ENCODE measurements at places on chromosomes 3 and 15. TPM values are rescaled to one million over a fixed set of nuclear protein-coding genes. Genes with fewer than 3 reads are reported as not detected.

DNA sequence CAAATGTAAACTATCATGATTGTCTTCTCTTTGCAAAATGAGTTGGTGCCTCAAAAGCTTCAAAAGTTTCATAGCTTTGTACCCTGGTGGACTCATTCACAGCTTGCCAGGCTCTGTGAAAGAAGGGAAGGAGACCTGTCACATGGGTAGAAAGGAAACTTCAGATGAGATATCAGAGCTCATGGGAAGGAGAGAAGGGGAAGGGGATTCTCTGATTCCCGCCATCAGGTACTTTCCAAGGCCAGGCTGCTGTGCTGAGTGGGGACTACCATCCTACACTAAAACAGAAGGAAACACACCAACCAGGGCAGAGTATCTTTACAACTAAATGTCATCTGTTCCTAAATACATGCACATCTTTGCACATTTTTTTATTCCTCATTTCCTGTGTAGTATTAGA is 9.2 kb downstream of the ILDR1 start:
- DNase-seq: no peak

DNA sequence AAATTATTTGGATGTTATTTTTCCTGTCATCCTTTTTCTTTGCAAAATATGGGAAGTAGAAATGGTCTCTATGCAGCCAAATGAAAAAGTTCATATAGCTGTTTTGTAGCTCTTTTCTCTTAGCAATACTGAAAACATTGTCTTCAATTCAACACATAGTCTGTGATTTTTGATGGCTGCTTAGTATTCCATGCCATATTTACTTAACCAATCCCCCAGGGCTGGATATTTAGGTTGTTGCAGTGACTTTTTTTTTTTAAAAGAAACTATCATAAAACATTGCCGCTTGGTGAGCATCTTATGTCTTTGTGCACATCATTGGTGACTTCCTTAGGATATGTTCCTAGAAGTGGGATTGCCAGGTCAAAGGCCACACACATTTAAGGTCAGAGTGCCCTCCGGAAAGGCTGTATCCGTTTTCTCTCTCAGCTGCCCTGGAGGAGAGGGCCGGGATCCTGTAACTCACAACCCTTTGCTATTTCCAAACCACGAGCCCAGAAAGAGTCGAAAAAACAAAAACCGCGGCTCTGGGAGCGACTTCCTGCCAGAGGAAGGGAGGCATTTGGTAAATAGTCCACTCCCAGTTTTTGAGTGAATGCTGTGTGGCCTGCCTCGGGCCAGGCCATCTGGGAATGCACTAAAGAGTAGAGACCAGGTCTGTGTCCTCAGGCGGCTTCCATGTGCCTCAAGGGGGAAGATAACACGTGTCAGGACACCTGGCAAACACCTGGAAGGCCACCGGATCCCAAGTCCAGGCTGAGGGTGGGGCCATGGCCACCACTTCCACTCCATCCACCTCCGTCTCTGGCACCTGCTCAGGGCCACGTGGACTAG is 41.9 kb downstream of the SMAD6 start:
- no peak for DNase-seq

DNA sequence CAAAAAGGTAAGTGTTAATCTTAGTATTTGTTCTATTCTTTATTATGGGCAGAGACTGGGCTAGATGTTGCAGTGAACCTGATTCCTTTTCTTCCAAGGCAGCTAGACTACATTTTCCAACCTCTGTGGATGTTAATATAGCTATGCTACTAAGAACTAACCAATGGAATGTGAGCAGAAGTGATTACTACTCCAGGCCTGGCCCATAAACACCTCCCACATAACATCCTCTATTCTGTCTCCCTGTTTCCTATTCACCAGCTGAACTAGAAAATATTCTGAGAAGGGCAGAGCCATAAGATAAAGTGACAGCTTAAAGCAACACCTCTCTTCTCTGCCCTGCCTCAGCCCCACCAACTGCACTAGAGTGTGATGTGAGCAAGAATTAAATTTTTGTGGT is 29.4 kb downstream of the CD200R1L start:
- no peak for DNase-seq

DNA sequence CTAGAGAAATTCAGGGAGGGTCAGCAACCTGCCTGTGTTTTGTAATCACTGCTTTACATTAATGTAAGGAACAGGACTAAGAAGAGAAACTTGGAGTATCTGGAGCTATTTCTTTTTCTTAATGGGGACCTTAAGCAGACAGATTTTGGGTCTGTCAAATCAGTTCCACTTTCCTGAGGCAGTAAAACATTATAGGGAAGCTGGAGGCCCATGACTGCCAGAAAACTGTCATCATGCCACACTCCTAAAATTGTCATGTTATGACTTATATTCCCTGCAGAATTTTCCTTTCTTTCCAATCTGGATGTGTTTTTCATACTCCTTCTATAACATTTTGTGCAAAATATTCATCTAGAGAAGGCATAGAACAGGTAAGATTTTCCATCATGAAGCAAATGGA is 28.8 kb downstream of the DGKG start:
- no peak for DNase-seq

GRCh38 chr15:23823508-23823907 is 136.4 kb upstream of the NDN start:
- no peak for DNase-seq

CACNA1D gene
- polyA plus RNA-seq: 17.7 TPM

CBLB gene
- polyA plus RNA-seq: 66.0 TPM

SPSB4 gene
- 21.0 TPM for polyA plus RNA-seq

SLC12A1 gene
- polyA plus RNA-seq: 393 TPM
